ENCODE measurements at places on chromosomes 12 and 14.

DNA sequence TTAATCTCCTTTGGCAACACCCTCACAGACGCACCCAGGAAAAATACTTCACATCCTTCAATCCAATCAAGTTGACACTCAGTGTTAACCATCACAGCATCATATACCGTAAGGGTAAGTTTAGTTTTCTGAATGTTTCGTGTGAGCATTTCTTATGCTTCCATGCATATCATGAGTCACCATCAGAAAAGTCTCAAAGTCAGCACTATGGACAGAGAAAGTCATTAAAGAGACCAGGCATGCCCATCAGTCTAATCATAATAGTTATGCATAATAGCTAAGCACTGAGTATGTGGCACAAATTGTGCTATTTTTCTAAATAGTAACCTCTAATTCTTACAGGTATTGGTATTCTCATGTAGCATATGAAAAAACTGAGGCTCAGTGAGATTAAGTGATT is 158.8 kb upstream of the PRMT8 start:
- no peak for DNase-seq

GRCh38 chr14:39884091-39884490 is 451.9 kb upstream of the FBXO33 start:
- DNase-seq: no peak

DNA sequence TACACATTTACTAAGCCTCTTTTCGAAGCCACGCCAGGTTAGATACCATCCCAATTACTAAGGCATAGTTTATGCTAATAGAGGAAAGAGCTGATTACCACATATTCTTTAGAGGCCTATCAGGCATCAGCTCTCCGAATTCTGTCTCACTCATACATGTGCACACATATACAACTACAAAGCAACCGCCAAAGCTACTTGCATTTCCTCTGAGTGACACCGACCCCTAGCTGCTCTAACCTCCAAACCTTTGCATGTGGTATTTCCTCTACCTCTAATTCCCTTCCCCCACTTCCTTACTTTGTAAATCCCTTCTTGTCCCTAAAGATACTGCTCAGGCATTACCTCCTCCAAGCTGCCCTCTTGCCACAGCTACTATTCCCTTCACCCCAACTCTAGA is 107.2 kb downstream of the DUSP6 start:
- DNase-seq: no peak

- no peak for DNase-seq
These were observed 100.4 kb downstream of the HMGA2 start for GRCh38 chr12:65924716-65925115.

GRCh38 chr12:127038761-127039160 is 1228.2 kb upstream of the TMEM132C start:
- DNase-seq: no peak

DNA sequence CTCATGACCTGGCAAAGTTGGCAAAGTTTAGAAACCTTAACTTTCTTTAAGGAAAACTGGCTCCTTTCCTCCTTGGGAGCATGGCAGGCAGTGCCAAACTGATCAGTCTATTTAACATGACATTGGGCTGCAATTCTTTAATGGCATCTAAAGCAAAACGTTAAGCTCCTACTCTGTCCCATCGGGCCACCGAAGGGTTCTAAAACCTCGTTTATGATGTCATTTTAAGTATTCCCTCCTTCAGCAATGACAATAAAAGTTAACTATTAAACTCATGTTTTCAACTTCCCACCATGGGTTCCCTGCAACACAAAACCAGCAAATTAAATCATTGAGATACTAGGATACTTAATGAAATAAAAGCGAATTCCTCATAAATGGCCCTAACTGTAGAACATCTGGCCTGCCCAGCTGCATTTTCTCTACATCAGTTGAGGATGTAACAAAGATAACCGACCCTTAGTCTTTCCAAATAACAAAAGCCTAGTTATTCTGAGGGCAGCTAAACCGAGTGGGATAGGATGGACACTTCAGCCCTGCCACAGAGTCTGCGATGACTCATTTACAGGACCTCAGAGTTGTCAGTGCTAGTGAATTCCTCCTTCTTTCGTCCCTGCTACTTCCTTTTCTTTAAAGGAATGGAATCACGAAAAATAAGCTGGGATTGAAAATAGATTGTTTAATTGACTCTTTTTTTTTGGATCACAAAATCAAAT is 34.5 kb upstream of the RIC8B start:
- no peak for DNase-seq

- DNase-seq: no peak
These were observed 85.3 kb upstream of the BCL11B start for GRCh38 chr14:99357151-99357915.

- peak; percentile 65 for DNase-seq
These were observed 12.4 kb downstream of the MSI1 start for GRCh38 chr12:120356567-120357030.

GRCh38 chr14:65949711-65950516 is 536.3 kb upstream of the CCDC196 start:
- DNase-seq: no peak

DNA sequence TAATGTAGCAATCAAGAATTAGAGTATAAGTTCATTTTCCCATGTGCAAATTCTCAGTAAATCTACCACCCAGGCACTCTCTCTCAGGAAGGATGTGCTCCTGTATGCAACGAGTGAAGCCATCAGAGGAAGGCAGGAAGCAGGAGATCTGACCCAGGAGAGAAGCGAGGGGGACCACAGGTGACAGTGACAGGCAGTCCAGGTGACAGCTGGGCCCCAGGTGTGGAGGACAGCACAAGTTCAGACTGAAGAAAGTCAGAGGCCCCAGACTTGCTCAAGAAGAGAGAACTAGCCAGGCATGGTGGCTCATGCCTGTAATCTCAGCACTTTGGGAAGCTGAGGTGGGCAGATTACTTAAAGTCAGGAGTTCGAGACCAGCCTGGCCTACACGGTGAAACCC is 13.8 kb downstream of the CLMN start:
- no peak for DNase-seq

DNA sequence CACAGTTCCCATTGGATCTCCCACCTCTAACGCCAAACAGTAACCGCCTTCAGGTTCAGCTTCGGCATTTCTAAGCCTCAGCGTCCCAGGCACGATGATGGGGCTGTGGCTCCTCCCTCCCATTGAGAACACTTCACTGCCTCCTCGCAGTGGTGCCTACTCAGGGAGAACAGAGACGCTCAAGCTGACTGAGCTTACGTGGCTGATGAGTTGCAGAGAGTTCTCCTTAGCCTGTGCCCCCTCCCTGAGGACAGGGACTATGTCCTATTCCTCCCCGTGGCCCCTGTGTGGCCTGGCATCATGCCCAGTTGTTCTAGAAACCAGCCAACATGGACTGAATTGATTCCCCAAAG is 87.0 kb downstream of the ITPK1 start:
- DNase-seq: no peak

DNA sequence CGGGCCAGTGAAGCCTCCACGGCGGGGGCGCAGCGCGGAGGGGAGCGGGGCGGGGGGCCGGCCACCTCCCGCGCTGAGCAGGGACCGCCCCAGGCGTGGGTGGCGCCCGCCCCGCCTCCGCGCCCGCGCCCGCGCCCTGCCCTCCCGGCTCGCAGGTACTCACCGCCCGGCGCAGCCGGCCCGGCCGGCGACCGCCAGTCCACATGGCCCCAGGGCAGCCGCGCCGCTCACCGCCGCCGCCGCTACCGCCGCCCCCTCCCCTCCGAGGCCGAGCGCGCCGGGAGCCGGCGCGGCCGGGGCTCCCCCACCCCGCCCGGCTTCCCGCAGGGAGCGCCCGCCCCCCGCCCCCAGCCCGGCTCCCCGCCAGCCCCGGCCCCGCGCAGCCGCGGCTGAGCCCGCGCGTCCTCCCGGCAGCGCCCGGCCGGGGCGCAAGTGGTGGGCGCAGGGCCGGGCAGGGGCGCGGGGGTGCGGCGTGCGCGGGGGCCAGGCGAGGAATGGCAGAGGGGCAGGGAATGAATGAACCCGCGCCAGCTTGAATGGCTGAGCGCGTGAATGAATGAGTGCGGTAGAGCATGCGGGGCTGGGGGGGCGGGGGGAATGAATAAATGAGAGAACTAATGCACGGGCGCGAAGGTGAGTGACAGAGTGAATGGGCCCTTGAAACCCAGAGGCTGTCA is at the start of gene BEGAIN:
Gene BEGAIN (minus strand): TSS at position 332 of the 677 bp plus-strand sequence. CDS start 127 bp downstream, at position 205.
- no peak for DNase-seq

DNA sequence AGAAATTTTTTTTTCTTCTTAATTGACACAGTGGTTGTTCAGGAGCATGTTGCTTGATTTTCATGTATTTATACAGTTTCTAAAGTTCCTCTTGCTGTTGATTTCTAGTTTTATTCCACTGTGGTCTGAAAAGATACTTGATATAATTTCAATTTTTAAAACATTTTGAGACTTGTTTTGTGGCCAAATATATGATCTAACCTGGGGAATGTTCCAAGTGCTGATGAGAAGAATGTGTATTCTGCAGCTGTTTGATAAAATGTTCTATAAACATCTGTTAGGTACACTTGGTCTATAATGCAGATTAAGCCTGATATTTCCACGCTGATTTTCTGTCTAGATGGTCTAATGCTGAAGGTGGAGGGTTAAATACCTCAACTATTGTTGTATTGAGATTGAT is 151.4 kb upstream of the IFNG-AS1 start:
- DNase-seq: no peak

DNA sequence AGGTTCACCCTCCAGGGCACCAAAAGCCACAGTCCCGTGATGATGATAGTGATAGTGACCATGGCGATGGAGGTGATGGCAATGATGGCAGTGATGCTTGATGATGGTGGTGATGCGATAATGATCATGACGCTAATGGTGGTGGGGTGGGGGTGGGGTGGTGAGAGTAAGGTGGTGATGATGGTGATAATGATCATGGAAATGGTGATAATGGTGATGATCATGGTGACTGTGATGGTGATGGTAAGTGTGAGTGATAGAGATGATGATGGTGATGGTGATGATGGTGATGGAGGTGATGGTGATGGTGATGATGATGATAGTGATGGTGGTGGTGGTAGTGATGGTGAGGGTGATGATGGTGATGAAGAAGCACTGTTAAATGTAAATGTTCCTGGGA is 96.9 kb downstream of the SYNE3 start:
- DNase-seq: no peak

GRCh38 chr14:68948686-68949600 is 30.2 kb downstream of the ACTN1 start:
- no peak for DNase-seq

- no peak for DNase-seq
These were observed 5.3 kb downstream of the ASB2 start for GRCh38 chr14:93970965-93971634.

- DNase-seq: no peak
These were observed 35.2 kb downstream of the NTN4 start for GRCh38 chr12:95755261-95755865.

DNA sequence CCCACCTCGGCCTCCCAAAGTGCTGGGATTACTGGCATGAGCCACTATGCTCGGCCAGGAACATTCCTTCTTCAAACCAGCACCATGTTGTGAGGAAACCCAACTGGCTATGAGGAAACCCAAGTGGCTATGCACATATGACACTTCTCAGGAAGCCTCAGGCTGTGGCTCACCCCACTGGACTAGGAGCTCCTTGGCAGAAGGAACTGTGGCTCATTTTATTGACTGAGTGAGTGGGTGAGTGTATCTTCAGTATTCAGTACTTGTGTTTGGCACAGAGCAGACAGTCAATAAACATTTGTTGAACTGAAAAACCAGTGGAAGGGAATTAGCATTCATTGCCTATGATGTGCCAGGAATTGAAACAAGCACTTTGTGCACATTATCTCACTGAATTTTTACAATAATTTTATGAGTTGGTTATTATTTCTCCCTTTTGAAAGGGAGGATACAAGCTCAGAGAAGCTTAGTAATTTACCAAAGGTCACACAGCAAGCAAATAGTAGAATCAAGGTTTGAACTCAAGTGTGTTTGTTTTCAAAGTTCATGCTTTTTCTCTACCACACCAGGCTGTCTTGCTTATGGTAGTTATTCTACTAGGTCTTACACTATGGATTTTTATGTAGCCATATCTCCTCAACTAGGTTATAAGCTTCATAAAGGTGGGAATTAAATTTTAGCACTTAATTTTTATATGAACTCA is 121.6 kb downstream of the VEZT start:
- no peak for DNase-seq

DNA sequence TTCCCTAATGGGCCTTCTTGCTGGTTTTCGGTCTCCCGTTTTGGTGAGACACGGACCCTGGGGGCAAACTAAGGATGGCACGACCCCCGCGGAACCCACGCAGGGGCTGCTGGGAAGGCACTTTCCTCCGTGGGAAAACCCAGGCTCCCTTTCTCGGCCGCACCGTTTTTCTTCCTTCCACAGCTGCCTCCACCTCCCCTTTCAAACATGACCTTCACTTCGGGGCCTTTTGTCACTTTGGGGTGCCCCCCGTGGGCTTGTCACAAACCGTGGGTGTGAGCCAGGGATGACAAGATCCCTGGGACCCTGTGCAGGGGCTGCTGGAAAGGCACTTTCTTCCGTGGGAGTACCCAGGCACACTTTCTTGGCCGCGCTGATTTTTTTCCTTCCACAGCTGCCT is 268.7 kb downstream of the ALG10 start:
- no peak for DNase-seq

DNA sequence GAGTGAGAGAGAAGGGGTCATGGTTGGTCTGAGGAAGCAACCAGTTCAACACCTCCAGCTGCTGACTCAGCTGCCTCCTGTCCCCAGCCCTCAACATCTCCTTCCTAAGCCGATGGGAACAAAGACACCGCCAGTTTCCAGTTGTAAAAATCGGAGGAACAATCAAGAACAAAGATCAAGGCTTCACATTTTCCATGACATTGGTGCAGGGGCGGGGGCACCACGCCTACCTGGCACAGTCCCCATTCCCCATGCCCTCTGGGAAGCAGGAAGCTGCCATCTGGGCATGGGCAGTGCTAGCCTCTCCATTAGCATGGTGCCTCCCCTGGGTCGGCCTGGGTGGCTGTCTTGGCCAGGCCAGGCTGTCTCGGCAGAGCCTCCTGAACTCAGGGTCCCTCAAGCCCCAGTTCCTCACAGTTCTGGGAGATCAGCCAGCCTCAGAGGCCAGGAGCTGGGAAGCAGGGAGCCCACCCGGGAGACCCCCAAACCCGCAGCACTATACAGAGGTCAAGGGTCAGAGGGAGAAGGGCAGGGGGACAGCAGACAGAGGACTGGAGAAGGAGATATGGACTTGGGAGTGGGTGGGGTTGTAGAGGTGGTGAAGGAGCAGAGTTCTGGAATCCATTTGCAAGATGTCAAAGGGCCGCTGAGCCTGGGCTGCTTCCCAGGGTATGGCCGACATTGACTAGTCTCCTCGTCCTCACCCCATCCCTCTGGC is 19.6 kb upstream of the TMEM106C start:
- no peak for DNase-seq

GRCh38 chr14:76514213-76514998 is 138.5 kb downstream of the ESRRB start:
- DNase-seq: peak; percentile 42

DNA sequence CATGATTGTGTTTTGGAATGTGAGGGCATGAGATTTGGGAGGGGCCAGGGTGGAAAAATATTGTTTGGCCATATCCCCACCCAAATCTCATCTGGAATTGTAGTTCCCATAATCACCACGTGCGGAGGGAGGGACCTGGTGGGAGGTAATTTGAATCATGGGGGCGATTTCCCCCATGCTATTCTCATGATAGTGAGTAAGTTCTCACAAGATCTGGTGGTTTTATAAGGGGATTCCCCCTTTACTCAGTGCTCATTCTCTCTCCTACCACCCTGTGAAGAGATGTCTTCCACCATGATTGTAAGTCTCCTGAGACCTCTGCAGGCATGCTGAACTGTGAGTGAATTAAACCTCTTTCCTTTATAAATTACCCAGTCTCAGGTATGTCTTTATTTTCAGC is 15.7 kb downstream of the OR10P1 start:
- no peak for DNase-seq

GRCh38 chr12:121713793-121714192 is 1.2 kb downstream of the TMEM120B start:
- DNase-seq: no peak

Data from pons (tissue), 1 donor.